Peyer's patch (tissue), 4 donors: ENCODE measurements at places on chromosomes 5 and 9. TPM values are rescaled to one million over a fixed set of nuclear protein-coding genes. Genes with fewer than 3 reads are reported as not detected.

DNA sequence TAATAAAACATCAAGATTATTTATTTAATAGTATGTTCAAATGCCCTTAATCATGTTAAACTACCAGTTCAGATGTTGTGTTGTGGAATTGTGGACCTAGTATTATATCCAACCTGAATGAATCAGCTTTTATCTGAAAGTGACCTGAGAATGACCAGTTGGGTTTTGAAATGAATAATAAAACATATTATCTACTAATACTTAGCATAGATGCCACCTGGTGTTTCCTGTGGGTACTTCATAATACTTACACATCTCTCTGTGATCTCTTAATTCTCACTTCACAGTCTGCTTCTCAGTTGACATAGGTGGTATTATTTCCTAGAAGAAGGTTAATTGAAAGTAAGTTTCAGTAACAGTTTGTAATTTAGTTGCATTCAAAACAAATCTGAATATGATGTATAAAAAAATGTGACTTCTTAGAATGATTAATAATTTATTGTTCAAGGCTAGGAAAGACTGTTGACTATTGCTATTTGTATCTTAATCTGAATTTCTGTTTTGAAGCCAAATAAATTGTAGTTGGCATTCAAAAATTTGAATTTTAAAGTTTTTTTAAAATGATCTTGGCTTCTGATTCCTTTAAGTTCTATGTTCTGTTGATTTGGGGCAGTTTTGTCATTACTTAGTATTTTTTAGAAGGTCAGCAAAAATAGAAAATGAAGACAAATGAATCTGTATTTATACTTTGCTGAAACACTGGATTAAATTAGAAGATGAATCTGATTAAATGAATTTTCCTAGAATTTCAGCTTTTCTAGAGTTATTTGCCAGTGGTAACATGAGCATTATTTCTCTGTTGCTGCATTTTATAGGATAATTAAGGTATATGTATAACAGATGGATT is 48.2 kb downstream of the KIF2A start:
- H3K27ac ChIP-seq = no peak overlapping the region
- no peaks in the 10 kb centered on the region for H3K27me3 ChIP-seq
- no peaks in the 10 kb centered on the region for H3K4me1 ChIP-seq
- no peak for DNase-seq

- H3K36me3 ChIP-seq = no peaks in the 10 kb centered on the region
Measured at GRCh38 chr5:71949772-71950171, 157.5 kb upstream of the MAP1B start.

GRCh38 chr9:37528652-37529471 is 43.1 kb downstream of the POLR1E start:
- peak overlapping the region; percentile 69 for H3K27ac ChIP-seq
- H3K27me3 ChIP-seq = no peaks in the 10 kb centered on the region
- H3K36me3 ChIP-seq = no peaks in the 10 kb centered on the region
- H3K4me1 ChIP-seq = peaks cover 4% of the 10 kb centered on the region
- DNase-seq = no peak
- H3K4me3 ChIP-seq = no peak overlapping the region

GRCh38 chr9:98708103-98708932 is 417 bp downstream of the GABBR2 start:
- DNase-seq = no peak
- peak overlapping the region; percentile 40 for H3K4me3 ChIP-seq
- H3K27ac ChIP-seq = no peak overlapping the region
- H3K27me3 ChIP-seq = no peaks in the 10 kb centered on the region
- H3K36me3 ChIP-seq = no peaks in the 10 kb centered on the region

GRCh38 chr5:39717176-39717897 is 292.6 kb upstream of the DAB2 start:
- DNase-seq = no peak
- H3K36me3 ChIP-seq = no peaks in the 10 kb centered on the region
- H3K4me1 ChIP-seq = no peaks in the 10 kb centered on the region

DNA sequence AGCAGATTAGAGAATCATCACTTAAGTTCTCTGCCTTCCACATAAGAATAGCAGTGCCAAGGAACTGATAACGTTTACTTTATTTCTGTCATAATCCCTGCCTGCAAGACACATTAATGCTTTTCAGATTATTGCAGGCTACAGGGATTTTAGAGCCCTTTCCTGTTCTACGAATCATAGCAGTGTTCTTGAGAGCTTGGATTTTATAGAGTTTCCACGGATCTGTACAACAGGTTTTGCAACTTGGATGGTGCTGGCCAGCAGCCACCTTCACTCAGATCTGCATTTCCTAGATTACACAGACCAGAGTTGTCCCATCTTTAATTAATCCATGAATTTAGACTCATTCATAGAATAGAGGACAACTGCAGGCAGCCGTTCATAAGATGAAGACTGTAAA is 38.1 kb downstream of the SLC12A2 start:
- H3K4me3 ChIP-seq = no peak overlapping the region
- H3K4me1 ChIP-seq = no peaks in the 10 kb centered on the region
- H3K27me3 ChIP-seq = no peaks in the 10 kb centered on the region
- no peak overlapping the region for H3K27ac ChIP-seq
- no peaks in the 10 kb centered on the region for H3K36me3 ChIP-seq

DMRT3 gene
- not detected for total RNA-seq
